ENCODE measurements at places on chromosomes 2 and 18.

DNA sequence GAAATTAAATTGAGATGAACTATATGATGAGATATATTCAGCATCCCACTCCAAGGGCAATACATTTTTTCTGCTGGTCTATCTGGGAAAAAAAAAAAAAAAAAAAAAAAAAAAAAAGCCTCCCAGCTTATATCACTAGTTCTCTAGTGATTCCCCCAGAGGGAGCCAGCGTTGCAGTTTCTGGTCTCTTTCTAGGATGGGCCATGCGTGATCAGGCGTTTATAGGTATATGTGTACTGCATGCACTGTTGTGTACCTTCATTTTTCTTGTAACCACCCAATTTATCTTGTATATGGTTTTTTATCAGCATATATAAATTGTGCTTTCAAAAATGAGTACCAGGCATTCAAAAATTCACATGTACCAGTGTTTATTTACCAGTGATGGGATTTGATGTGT, 35.1 kb downstream of the DCDC2C start:
- no peak for DNase-seq

DNA sequence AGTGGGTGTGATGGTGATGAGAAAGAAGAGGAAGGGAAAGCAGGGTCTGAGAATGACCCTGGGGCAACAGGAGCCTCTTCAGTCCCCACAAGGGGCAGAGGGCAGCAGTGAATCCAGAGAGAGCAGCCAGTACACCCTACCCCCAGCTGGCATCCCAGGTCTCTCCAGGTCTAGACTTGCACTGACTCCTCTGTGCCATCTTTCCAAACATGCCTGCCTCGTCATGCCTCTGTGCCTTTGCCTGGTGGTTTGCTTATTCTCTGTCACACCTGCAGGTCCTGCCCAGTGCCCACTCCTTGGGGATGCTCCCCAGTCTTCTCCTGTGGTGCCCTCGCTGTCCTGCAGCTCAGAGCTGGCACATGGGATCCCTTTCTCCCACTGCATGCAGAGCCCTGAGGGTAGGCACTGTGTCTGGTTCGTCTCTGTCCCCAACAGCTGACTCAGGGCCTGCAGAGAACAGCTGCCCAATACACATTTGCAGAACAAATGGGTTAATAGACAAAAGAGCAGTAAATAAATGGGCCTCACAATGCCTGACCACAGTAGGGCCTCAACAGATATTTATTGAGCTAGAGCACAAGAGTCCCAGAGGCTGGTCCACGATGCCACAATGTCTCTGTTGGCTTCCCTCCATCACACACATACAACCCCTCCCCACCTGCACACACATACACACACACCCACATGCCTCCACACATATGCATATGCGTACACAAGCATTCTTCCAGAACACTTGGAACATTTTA, 89.8 kb downstream of the HS1BP3 start:
- DNase-seq, result no peak

GRCh38 chr2:175840256-175840655, 161.8 kb downstream of the LNPK start:
- DNase-seq, result no peak

- no peak for DNase-seq
Measured at GRCh38 chr2:29004755-29005154, 23.7 kb downstream of the TOGARAM2 start.

DNA sequence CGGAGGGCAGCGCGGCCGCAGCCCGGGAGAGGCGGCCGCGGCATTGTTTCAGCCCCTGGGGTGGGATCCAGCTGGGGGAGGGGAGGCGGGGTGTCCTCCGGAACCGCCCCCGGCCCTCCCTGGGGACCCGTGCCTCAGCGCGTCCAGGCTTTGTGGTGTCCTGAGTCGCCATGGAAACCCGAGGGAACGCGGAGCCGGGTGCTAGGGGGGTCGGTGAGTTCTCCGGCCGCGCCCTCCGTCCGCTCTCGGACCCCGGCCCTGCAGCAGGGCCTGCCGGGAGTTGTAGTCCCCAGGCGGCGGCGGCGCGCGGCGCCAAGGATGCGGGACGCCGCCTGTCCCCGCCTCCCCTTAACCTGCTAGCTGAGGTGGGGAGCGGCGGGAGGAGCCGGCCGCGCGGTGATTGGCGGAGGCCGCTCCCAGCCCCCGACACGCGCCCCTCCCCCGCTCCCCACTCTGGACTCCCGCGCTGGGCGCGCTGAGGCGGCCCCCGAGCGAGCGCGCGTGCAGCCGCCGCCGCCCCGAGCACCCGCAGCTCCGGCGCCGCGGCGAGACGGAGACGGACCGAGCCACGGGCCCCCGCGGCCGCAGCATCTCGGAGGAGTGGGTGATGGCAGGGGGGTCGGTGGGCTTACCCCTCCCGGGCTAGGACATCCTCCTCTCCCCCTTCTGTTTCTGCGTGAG, at the start of gene DPYSL5:
DPYSL5 (plus strand) TSS at position 478 of the 681 bp plus-strand sequence. CDS start 50,368 bp downstream, outside the sequence.
- DNase-seq, result no peak

DNA sequence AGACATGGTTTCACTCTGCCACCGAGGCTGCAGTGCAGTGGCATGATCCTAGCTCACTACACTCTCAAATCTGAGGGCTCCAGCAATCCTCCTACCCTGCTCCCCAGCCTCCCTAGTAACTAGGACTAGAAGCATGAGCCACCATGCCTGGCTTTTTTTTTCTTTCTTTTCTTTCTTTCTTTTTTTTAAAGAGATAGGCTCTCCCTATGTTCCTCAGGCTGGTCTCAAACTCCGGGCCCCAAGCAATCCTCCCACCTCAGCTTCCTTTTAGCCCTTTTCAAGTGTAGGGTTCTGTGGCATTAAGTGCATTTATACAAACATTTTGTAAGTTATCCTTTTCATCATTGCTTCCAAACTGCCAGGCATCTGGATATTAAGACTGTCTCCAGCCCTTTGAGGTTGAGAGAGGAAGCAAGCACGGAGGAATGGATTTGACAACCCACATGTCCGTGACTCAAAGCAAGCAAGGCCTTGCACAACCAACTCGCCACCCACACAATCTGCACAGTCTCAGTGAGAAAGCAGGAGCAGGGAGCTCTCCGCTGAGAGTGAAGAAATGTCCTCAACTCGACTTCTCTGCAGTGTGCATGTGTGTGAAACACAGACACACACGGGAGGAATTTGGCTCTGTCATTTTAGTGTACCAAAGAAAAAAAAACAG, 65.6 kb downstream of the ATP8B1 start:
- DNase-seq, result no peak

- DNase-seq, result no peak
Measured at GRCh38 chr18:62769216-62769615, 53.9 kb downstream of the PHLPP1 start.

DNA sequence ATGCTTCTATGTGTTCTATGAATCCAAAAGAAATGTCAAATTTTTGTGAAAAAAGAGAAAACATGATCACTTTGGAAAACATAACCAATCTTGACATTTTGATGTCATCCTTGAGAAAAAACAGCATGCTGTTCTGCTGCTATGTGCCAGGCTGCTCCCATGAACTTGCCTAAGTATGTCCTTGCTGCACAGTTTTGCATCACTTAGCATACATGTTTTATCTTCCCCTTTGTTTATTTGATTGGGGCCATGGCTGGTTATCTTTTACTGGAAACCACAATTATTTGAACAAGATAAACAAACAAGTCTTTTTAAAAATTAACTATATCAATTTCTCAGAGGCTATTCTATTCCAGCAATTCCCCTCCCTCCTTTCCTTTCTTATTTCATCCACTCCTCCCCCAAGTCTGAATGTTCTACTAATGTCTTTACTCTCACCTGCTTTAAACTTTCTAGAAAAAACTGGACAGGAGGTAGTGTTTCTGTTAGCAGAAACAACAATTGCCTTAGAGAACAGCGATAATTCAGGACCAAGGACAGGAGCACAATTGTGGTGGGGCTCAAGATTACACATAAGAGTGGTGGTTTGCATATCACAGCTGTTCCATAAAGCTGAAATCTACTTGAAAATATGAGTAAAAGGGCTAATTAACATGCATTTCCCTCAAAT, 6.7 kb downstream of the AOX1 start:
- DNase-seq, result no peak

GRCh38 chr18:12968115-12968514, 20.3 kb downstream of the SEH1L start:
- DNase-seq, result no peak

GRCh38 chr18:23936381-23936958, 78.1 kb upstream of the TTC39C start:
- no peak for DNase-seq

Measured in cortex of kidney (tissue), 1 donor.